Fibroblast of skin of left biceps (primary cell): ENCODE measurements at places on chromosomes 5 and 9.

GRCh38 chr9:124438091-124438490 is 12.2 kb upstream of the ADGRD2 start:
- no peak for DNase-seq

GRCh38 chr9:98801561-98801960 is 5.2 kb upstream of the ANKS6 start:
- DNase-seq = no peak

GRCh38 chr5:35668794-35669193 is 51.1 kb downstream of the SPEF2 start:
- no peak for DNase-seq

DNA sequence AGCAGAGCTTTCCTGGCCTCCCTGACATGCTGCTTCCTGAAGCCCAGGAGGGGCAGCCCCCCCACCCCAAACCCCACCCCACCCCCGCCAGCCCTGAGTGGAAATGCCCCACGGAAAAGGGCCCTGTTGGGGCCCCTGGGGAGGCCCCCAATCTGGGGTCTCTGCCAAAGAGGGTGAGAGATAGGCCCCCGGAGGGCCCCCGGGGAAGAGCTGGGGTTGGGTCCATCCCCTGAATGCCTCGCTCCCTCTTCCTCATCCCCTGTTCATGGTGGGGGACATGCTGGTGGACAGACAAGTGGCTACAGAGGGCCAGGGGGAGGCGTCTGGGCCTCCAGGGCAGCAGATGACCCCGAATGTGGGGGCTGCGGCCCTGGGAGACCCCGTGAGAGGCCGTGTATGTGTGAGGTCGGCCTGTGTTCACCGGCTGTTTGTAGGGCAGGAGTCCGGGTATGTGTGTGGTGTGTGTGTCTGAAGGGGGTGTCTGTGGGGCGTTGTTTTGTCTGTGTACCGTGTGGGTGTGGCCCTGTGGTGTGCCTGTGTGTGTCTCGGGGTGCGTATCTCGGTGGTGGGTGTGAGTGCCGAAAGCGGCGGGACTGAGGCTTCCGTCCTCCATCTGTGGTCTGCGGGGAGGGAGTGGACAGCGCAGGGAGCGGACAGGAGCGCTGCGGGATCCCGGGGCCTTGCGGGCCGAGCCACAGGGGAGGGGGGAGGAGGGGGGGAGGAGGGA is 11.3 kb downstream of the C9orf50 start:
- no peak for DNase-seq

- DNase-seq = no peak
Measured at GRCh38 chr5:36607114-36607571, 737 bp downstream of the SLC1A3 start.

- DNase-seq = no peak
Measured at GRCh38 chr5:103523319-103523718, 39.3 kb downstream of the NUDT12 start.

DNA sequence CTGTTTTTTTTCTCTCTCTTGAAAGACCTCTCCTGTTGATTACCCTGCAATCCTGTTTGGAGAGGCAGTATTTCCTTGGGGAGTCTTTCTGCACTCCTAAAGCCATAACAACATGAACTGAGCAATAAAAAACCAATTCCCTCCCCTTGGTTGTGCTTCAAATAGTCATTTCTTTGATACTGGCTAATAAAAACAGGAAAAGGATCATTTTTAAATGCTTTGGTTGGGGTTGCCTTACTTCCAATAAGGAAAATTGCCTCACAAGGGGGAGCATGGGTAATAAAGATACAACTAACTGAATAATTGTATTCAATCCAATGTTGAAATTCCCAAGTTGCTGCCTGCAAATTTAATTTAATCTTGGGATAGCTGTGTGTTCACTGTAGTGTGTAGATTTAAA is 13.9 kb downstream of the FBXL7 start:
- no peak for DNase-seq

DNA sequence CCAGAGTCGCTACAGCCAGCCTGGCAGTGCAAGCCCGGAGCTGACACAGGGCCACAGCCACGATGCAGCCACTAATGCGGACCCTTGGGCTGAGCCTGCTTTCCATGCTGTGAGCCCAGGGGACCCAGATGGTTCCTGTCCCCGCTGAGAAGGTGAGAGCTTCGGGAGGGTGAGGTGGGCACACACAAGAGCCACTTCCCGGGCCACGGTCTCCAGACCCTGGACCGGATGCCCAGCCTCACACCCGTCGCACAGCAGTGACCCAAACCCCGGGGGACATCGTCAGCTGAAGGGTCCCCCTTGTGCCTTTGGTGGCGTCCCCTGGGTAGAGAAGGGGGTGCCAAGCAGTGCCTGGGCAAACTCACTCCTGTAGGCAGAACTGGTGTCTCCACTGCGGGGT is 13.4 kb downstream of the PAEP start:
- DNase-seq = no peak

DNA sequence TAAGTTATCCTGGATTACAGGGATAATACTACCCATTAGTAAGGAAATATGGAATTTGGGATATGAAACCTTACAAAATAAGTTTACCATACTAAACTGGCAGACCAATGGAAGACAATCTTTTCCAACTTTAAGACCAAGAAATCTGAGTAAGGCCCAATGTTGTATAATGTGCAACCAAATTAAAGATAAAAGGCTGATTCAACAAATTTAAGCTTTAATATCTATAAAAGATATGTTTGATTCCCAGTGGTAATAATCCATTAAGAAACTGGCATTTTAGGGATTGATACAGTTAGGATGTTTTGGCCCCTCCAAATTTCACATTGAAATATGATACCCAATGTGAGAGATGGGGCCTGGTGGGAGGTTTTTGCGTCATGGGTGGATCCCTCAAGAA is 66.6 kb downstream of the DROSHA start:
- no peak for DNase-seq

DNA sequence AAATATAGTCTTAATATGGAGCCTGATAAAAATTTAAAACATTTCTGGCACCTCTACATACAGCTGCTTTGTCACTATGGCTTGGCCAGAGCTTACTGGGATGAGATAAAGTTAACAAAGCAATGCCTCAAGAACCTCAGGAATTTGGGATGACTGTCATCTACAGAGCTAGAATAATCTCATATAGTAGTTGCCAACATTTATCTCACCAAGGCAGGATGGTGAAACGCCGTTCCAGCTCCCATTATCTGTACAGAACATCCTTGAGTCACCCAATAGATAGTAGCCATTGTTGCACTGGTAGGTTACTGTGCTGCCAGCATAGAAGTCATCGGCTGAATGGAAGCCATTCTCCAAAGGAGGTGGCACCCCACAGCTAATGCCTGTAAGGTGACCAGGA is 94.6 kb upstream of the TXNDC8 start:
- no peak for DNase-seq

GRCh38 chr5:150486402-150487198 is 21.3 kb upstream of the NDST1 start:
- DNase-seq = no peak

DNA sequence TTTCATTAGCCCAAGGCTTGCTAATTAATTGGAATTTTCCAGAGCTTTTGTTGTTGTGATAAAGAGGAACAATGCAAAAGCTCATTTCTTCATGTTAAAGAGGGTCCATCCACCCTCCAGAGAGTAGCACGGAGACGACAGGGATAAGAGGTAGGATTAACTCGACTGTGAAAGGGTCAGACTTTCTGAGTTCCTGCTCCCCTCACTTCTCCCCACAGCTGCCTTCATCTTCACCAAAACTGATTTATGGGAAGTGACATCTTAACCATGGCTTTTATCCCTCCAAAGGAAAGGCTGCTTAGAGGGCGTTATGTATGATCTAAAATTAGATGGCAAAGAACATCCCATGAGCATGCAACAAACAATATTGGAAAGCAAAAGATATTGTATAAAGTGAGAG is 135.5 kb downstream of the GLIS3 start:
- DNase-seq = no peak

GRCh38 chr5:113446358-113446927 is 11.7 kb upstream of the TSSK1B start:
- no peak for DNase-seq

DNA sequence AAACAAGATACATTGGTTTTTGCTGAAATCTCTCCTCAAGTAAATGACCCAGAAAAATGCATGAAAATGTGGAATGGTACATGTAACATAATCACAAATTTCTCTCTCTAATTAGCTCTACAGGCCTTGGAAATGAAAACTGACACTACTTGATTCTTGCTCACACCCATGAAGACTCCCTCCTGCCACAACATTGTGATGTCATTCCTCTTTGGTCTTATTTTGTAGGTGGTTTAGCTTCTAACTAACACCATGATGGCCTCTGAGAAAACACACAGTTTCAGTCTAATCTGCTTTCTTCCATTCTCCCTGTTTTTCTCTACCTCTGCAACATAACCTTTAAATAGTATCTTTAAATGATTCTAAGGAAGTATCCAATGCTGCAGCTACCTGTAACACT is 78.6 kb upstream of the FAM174A start:
- no peak for DNase-seq

GRCh38 chr9:125513668-125514413 is 193.2 kb downstream of the MAPKAP1 start:
- DNase-seq = no peak

DNA sequence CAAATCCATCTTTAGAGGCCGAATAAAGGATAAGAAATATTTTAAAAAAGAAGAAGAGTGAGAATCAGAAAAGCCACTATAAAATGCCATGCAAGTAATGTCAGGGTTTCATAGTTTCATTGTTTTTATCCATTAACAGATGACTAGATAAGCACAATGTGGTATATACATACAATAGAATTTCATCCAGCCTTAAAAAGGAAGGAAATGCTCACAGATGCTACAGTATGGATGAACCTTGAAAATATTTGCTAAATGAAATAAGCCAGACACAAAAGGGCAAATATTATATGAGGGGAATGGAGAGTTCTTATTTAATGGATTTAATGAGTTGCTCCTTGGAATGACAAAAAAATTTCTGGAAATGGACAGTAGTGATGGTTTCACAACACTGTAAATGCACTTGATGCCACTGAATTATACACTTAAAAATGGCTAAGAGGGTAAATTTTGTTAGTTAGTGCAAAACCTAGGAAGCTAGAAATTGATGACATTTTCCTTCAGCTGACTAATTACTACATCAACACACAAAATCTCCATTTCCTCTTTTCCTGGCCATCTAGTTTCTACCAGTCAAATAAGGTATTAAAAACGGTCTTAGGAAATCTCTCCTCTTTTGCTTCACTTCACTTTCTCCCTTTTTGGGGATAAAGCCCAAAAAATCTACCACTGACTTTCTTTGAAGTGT is 86.6 kb downstream of the GNA14 start:
- DNase-seq = no peak

- no peak for DNase-seq
Measured at GRCh38 chr9:101727612-101728524, 10.6 kb downstream of the GRIN3A start.

DNA sequence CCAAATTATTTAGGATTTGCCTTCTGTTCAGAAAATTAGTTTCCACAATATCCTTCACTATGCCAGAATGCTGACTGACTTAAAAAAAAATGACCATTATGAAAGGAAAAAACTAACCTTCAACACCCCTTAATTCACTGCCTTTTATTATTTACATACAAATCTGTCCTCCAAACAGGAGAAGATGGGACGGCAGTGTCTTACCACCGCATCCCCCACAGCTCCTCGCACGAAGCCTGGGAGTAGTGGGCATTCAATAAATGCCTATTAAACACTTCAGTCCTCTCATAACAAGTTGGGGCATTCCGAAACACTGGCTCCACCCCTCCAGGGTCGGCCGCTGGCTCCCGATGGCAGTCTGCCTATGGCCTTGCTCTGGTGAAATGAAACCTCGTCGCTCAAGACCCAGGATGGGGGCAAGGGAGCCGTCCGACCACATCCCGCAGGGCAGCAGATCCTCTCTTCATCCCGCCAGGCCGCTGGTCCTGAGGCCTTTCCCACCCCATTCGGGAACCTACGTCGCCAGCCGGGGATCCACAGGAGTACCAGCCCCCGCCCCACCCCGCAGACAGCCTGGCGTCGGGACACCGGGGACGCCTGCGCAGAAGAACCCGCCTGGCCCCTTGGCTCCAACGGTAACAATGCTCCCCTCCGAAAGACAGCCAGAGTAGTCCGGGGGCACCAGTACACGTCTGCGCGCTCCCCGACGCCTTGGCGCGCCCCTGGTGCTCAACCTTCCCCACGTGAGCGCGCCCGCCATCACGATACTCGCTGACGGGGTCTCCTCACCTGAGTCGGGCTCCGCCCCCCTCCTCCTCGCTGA is 613 bp downstream of the ZBTB5 start:
- DNase-seq = no peak

- DNase-seq = no peak
Measured at GRCh38 chr9:134800791-134801339, 79.7 kb upstream of the FCN2 start.

DNA sequence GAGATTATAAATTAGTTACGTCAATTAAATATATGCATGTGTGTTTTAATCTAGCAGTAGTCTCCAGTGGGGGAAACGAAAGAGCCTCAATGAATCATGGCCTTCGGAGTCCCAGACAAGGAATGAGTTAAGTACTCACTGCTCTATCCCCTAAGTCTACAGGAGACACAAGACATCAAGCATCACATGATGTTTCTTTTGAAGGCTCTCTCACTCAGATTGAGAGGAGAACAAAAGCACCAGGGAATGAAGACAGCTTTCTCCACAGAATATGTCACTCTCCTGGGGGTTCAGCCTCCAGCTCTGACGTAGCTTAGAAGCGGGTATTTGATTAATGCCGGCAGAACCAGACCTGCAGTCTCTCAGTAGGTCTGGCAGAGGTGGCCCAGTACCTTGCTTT is 381.4 kb downstream of the ACTL7B start:
- DNase-seq = no peak

DNA sequence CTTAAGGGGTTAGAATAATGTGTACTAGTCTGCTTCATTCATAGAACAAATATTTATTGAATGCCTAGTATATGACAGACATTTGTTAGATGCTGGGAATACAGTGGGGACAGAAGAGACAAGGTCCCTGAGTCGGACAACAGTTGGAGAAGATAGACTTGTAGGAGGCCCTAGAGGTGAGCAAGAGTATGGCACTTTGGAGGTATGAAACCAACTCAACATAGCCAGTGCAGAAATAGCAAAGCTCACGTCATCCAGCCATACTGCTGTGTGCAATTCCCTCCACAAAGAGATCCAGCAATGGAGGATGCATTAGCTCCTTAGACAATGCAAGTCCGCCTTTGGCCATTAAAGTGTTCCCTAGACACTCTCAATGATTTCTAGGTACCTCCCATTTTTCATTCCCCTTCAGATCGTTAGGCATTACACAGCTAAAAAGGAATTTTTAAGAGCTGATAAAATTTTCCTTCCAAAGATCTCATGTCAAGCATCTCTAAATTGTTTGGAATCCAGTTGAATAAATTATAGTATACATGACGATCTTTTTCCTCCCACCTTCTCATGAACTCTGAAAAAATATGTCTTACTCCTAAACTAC is 1949.6 kb upstream of the WWC1 start:
- DNase-seq = no peak

GRCh38 chr9:137610944-137611343 is 5.5 kb downstream of the ARRDC1 start:
- DNase-seq = no peak

DNA sequence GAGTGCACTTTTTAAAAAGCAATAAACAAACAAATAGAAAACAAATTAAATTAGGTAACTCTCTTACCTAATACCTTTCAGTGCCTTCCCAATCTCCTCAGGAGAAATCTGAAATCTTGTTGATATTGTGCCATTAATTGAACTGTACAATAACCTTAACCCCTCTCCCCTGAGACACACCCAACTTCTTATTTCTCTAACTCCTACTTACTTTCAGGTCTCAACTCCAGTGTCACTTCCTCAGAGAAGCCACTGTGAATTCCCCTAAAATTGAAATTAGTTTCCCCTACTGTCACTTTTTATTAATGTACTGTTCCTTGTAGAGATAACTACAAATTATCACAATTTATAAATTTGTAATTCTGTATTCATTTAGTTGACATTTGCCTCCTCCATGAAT is 295.3 kb upstream of the TNC start:
- DNase-seq = no peak
